ENCODE measurements at places on chromosomes 3 and 15.

DNA sequence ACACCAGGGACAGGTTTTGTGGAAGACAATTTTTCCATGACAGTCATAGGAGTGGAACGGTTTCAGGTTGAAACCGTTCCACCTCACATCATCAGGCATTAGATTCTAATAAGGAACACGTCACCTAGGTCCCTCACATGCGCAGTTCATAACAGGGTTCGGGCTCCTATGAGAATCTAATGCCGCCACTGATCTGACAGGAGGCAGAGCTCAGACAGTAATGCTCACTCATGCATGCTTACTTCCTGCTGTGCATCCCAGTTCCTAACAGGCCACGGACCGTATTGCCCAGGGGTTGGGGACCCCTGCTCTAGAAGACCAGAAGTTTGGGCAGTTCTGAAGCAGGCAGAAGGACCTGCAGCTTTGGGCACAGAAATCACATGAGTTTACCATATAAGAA, 61.5 kb downstream of the MYO1E start:
- DNase-seq = no peak

DNA sequence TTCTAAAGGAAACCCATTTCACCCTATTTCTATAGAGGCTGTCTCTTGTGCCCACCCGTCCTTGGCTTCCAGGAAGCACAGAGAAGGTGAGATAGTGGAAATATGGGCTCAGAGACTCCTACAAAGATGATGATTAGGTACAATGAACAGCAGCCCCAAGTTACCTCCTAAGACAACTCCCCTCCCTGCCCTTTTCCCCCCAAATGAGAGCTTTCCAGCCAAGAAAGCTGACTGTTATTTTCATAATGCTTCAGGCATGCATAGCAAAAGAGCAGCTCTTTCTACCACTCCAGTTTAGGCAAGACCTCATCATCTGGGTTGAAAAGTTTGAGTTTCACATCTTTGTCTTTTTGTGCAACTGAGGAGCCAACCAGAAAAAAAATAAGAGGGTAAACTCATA, 248.8 kb upstream of the ADAMTS9 start:
- no peak for DNase-seq

DNA sequence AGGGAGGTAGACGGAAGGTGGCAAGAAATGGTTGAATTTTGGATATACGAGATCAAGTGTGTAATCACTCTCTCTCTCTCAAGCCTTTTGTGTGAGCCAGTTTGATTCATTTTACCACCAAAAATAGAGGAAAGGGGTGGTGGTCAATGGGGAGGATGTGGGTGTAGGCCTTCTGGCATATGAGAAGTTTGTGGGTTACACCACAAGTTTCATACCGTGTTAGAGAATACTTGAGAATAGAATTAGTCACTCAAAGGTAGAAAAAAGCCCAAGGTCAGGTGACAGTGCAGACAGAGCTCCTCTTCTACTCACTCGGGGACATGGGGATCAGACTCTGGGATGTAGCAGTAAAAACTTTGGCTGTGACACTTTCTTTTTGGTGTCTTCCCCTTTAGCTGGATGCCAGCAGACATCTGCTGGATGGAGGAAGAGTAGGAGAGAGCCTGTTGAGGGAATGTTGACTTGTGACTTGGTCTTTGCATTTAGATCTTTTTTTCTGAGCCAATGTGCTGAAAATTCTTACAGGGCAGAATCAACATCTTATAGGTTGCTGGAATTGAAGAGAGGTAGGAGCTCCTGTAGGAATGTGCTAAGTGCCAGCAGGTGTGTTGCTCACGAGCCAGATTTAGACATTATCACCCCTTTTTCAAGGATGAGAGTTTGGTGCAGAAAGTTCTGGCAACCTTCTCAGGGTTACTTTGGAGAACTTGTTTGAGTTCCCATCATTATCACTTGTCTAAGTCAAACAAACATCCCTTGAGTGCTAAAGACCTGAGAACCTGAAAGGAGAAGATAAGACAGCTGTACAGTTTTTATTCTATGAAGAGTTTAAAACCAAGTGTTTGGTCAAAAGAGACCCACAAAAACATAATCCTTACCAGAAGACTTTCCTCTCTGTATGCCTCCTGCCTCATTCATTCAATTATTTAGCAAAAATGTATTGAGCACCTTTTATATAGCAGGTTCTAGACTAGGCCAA, 43.9 kb upstream of the RYK start:
- peak; percentile 24 for DNase-seq

- DNase-seq = no peak
Observed at GRCh38 chr3:107328069-107328468, 49.2 kb upstream of the CCDC54 start.

DNA sequence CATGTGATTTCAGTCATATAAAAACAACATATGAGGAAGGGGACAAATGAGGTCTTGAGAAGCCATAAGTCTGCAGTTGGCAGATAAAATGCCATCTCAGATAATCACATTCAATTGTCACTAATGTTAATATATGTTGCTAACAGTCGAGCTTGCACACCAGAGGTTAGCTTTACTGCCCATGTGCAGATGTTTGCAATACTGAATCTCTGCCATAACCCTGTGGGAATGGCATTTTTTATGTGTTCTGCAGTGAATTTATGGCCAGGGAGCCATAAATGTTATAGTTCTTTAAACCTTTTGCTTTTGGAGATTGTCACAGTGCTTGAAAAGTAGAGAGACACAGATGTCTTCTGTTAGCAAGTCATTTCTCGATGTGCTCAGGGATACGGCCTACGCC, 141.5 kb downstream of the RORA start:
- DNase-seq = no peak

DNA sequence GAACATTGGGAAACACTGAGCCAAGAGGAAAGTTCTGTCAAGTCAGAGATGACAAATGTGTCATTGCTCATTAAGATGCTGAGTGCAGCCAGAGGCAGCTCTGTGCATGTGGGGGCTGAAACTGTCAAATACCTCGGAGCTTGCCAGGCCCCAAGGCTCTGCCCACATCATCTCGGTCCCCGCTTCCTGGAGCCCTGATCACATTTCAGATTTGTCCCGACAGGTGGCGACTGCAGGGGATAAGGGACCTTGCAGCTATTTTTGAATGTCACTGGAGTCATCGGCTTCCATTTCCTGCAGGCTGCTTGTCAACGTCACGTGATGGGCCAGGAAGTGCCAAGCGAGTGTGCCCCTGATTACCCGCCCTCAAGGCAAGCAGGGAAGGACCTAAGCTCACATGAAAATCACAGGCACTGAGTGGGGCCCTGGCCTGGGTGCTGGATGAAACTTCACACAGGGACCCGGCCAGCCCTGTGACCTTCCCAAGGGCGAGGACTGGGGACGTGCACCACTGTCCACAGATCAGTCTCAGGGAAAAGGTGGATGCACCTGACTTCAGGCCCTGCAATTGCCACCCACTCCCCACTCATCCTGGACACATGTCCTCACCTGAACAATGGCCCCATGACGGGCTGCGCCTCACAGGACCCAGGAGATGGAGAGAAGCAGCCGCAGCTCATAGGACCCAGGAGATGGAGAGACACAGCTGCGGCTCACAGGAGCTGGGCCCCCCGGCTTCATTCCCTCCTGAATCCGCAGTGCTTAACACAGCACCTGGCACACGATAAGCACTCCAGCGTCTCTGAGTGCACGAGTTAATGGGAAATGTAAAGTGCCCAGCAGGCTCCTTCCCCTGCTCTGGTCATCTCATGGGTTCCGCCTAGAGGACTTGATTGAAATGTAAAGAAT, 73.4 kb downstream of the NUP210 start:
- DNase-seq = peak; percentile 20

GRCh38 chr15:45346381-45346780, 32.0 kb downstream of the GATM start:
- DNase-seq = no peak

DNA sequence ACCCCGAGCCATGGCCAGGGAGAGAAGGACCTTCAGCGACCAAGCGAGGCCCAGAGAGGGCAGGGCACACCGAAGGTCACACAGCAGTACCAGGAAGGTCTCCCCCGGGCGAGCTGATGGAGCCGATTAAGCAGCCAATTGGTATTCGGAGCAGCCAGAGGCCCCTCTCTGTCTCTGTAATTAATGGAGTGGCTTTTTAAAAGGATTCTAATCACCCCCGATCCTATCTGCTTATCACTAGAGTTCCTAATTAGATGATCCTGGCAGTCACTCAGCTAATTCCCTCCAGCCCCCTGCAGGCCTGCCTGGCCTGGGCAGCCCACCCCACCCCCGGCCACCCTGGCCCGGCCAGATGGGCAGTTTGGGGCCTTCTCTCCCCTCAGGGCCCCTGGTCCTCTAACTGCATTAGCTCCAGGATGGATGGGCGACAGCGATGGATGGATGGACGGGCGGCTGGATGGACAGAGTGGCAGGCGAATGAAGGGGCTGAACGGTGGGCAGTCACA, 1.6 kb upstream of the DNAJB8 start:
- DNase-seq = no peak

DNA sequence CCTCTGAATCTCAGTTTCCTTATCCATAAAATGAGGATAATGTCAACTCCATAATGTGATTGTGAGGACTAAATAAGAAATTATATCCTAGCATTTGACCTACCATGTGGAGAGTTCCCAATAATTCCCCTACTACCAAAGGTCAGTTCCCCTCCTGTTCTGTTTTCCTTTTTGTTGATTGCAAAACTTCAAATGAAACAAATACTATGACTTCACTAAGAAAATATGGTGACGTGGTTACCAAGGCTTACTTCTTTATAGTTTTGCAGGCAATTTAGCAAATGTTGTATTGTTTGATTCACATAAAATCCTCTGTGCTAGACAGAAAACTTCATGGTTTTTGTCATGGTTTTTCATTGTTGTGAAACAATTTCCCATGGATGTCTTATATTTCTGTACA, 153.8 kb upstream of the RORA start:
- no peak for DNase-seq

- DNase-seq = no peak
Observed at GRCh38 chr3:124517306-124517705, 212.9 kb upstream of the UMPS start.

GRCh38 chr3:171103185-171103584, 76.7 kb upstream of the SLC2A2 start:
- DNase-seq = no peak

DNA sequence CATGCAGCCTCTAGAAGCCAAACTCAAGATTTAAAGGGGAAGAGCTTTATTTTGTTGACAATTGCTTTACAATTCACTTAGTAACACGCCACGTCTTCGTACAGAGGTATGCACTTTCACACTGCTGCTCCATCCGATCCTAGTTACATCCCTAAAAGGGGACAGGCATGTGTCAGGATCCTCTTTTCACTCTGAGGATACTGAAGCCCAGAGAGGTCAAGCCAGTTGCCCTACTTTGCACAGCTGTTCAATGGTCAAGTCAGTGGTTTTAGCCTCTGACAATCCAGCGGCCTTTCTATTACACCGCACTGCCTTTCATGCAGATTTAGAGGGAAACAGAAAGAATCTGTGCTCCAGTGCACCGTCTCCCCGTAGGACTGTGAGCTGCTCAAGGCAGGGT, 44.9 kb upstream of the CHRNB4 start:
- no peak for DNase-seq

DNA sequence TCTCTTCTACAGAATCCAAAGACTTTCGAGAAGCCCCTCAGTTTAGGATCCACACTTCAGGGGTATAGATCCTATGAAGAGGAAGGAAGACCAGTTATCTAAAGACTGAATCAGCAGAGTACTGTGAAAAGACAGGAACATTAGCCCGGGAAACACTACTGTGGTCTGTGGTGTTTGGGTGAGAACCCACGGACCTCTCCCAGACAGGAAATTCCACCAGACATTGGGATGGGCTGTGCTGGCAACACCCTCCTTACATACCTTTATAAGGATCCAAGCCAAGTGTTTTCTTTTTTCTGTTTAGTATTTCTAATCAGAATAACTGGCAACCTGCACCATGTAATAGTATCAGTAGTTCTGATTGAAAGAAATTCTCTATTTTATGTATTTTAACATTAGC, 14.1 kb downstream of the TMEM207 start:
- DNase-seq = no peak

- no peak for DNase-seq
Observed at GRCh38 chr3:40404591-40405198, 17.7 kb downstream of the ENTPD3 start.

DNA sequence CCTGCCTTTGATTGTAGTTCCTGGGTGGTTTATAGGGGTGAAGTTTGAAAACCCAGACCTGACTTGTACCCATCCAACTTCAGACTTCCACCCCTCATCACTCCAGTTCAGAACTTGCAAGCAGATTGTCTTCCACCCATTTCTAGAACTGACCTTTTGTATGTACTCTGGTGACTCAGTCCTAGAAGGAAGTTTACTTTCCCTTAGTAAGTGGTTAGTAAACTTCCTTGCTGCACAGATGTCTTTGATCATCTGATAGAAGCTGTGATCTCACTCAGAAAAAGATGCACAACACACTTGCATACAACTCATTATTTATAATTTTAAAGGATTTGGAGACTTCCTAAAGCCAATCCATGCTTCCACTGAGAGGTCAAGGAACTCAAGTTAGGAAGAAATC, 368.0 kb downstream of the MFSD1 start:
- DNase-seq = no peak

DNA sequence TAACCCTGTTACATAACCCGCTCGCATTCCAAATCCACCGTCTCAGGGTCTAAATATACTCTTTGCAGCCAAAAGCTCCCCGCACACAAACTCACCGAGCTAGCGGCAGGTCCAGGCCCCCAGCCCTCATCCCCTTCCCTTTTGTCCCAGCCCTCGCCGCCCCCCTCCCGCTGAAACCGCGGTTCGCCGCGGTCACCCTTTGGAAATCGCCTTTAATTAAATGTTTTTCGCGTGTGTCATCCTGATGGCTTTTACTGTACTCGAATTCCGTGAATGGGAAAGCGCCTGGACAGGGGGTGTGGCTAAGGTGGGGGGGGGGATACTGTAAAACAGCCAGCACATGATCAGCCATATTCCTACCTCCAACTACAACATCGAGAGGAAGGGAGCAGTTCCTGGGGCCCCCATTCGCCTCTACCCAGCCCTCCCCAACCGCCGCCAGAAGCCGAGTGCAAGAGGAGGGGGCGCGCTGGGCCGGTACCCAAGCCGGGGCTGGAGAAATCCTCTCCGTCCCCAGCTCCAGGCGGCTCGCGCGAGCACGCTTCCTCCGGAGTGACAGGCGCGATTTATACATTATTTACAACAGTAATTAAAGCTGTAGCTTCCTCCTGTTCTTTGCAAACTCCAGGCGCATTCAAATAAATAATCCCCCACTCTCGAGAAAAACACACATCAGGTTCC, 1.7 kb downstream of the RORA start:
- DNase-seq = no peak

GRCh38 chr3:190617185-190617584, 103.3 kb downstream of the IL1RAP start:
- no peak for DNase-seq

All from stimulated activated CD8-positive, alpha-beta memory T cell treated with anti-CD3 and anti-CD28 coated beads, Interleukin-4, amount 100 ng/mL, for 4 hours (primary cell).